ENCODE measurements at places on chromosomes 1 and 21.

GRCh38 chr1:246460406-246460805, 46.7 kb downstream of the SMYD3 start:
- DNase-seq, result no peak

DNA sequence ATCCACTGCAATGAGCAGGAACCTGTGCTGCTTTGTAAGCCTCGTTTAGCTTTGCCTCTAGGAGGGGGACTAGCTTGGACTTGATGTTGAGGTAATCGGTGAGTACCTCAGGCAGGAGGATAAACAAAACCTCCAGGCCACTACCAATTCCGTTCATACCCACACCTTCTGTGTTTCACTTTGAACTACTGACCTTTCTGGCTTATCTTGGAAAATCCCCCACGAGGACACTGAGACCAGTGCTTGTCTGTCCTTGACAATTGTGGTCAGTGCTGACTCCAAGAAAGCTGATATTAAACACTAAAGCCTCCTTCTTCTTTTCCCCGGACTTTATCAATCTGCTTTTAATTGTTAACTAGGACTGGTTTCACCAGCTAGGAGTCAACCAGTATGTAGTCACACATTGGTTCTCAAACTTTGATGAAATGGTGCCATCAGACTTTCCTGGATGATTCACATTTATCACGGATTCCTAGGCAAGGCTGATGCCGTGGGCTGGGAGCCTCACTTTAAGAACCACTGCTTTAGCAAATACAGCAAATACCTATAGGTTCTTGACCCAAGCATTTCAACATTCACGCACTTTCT, 52.7 kb downstream of the TGFB2 start:
- peak; percentile 82 for DNase-seq

- DNase-seq, result no peak
These were observed 15.8 kb downstream of the PROK1 start for GRCh38 chr1:110466646-110467280.

GRCh38 chr1:224980181-224980580, 50.7 kb downstream of the DNAH14 start:
- no peak for DNase-seq

GRCh38 chr1:236341298-236341697, 52.8 kb upstream of the EDARADD start:
- DNase-seq, result no peak

- no peak for DNase-seq
These were observed 6.0 kb upstream of the MYOG start for GRCh38 chr1:203091761-203092330.

DNA sequence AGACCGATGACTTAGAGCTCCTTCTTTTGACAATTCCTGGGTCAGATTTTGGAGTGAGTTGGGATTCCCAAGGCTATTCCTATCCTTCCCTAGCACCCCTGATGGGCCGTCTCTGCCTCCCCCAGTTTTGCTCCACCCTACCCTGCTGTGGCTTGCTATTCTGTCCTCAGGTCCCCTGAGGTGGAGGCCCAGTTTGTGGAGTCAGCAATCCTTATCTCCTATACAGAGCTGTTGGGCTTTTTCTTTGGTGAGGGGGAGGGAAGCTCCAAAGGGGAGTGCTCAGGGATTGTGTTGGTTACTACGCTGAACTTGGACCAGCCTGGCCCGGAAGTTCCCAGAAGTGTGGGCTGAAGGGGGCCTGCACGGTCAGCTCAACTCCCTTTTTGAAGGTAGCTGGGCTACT, 7.6 kb downstream of the SESN2 start:
- DNase-seq, result no peak

GRCh38 chr1:238488401-238488800, 597.7 kb upstream of the ZP4 start:
- DNase-seq, result no peak

GRCh38 chr1:157156058-157156541, 17.9 kb upstream of the ETV3 start:
- DNase-seq, result peak; percentile 88

- no peak for DNase-seq
These were observed 84.4 kb downstream of the CLEC20A start for GRCh38 chr1:178412400-178412770.

DNA sequence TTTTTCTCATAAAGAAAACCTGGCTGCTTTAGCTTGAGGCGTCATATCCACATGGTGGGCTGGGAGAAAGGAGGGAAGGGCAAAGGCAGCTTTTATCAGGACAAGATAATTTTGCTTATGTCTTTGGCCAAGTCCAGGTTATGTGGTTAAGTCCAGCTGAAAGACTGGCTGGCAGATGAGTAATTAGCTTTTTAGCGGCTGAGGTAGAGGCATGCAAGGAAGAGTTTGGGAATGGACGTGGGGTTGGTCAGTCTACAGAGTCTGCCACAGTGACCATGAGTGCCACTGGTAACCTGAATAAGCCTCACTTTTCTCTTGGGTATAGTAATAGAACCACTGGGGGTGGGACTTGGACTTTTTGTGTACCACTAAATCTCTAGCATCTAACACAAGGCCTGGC, 39.8 kb downstream of the NEK7 start:
- DNase-seq, result no peak

DNA sequence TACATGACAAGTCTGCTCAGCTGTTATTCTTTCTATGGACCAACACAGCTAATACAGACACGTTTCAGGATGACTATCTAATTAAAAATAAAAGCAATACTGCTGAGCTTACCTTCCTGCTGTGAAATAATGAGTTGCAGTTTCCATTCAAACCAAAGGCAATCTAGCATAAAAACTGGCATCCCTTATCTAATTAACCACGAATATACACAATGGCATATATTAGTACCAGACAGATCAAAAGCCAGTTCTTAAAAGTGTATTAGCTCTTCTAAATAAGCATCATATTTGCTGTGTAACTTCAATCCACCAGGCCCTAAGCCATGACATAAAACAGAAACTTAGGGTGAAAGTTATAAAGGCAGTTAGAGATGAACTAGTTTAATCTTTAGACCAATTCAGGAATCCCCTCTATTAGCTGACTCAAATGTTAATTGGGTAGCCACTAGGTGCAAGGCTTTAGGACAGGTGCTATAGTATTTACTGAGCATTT, 20.6 kb downstream of the TESK2 start:
- DNase-seq, result no peak

DNA sequence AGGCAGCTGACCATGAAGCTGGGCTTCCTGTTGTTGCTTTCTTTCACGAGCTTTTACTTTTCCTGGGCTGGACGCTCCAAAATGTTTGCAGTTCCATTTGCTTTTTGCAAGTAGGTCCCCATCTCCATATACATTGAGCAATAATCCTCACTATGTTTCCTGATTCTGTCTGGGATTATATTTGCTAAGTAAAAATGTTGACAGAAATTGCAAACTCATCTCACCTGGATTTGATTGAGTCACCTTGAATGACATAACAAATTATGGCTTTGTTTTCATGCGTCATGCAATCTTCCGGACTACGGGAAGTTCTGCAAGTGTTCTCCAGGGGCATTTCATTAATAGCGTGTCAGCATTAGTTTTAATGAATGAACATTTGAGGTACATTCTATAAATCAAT, 18.9 kb downstream of the ATP5PO start:
- DNase-seq, result no peak

GRCh38 chr1:81007024-81007423, 793.7 kb upstream of the ADGRL2 start:
- DNase-seq, result no peak

DNA sequence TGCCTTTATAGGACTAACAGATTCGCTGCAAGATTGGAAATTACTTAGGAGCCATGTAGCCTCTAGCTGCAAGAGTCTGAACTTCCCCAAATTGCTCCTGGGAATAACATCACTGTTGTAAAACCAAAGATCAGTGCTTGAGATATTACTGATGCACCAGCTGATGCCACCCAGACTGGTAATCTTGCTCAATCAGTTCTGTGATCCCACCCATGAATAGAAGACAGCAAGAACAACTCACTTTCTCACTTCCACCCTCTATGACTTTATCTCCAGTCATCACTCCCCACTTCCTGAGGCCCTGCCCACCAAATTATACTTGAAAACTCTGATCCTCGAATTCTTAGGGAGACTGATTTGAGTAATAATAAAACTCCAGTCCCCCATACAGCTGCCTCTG, 1011.1 kb downstream of the PLA2G4A start:
- DNase-seq, result no peak

GRCh38 chr1:42888013-42888633, 41.7 kb downstream of the ZNF691 start:
- no peak for DNase-seq

DNA sequence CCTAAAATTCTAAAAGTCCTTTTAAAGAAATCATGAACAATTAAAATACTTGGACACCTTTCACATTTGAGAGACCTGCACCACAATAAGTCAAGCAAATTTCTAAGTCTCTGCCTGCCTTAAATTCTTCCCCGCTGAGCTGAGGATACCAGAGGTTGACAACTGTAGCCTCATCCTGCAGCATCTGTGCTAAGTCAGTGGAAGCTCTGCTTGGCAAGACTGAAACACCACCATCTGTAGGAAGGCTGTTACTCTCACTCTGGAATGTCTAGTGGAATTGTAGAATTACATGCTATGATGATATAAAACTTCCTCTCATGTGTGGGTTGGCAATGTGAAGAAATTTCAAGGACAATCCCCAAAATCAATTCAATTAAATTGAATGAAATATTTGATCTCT, 1756.5 kb downstream of the NCAM2 start:
- DNase-seq, result no peak

DNA sequence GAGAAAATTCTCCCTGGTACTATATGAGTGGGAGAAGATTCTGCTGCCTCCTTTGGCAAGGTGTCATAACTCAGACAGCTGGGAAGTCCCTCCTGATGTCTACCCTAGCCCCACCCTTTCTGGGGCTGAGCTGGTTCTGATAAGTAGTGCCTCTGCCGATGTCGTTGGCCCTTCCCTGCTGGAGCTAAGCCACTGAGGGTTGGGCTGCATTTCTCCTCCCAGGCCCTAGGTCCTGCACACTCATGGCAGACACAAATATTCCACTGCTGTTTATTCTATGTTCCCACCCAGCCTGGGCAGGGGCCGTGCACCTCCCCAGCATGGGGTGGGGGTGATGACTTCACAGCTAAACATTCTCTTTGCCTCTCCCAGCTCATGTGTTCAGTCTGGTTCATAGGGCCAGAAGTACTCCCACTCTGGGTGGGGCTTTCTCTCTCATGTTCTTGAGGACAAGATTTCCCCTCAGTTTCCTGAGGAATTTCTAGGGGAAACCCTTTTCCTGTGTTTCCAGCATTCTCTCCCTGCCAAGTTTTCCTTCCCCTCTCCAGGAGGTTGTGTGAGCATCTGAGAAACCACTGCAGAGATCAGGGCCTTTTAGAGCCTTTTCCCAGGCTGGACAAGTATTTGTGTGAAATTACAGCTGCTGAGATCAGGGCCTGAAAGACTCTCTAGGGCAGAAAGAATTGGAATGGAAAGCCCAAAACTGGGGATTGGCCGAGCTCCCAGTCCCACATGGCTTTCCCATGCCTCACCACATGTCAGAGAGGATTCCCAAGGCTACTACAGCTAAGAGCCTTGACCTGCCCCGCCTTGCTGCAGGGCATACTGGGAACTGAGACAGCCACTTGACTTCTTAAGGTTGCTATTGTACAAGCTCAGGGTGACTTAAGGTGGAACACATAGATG, 66.2 kb downstream of the ATP2B4 start:
- DNase-seq, result peak; percentile 40

GRCh38 chr1:24870551-24871195, 59.4 kb downstream of the RUNX3 start:
- no peak for DNase-seq

- DNase-seq, result no peak
These were observed 76.5 kb downstream of the LACTBL1 start for GRCh38 chr1:22896184-22896583.

- no peak for DNase-seq
These were observed 575.8 kb downstream of the NUF2 start for GRCh38 chr1:163897412-163898155.

- DNase-seq, result no peak
These were observed 93.0 kb upstream of the TENT5C start for GRCh38 chr1:117512728-117513321.

GRCh38 chr1:155305881-155306391, 2.7 kb upstream of the FDPS start:
- DNase-seq, result no peak

- no peak for DNase-seq
These were observed 81.4 kb upstream of the BCL10 start for GRCh38 chr1:85357817-85358216.

- no peak for DNase-seq
These were observed 4.5 kb upstream of the NPHP4 start for GRCh38 chr1:5996641-5997270.

- DNase-seq, result no peak
These were observed 529.6 kb downstream of the ADGRL2 start for GRCh38 chr1:82330330-82330729.

GRCh38 chr1:117167402-117167801, 43.3 kb downstream of the VTCN1 start:
- no peak for DNase-seq

DNA sequence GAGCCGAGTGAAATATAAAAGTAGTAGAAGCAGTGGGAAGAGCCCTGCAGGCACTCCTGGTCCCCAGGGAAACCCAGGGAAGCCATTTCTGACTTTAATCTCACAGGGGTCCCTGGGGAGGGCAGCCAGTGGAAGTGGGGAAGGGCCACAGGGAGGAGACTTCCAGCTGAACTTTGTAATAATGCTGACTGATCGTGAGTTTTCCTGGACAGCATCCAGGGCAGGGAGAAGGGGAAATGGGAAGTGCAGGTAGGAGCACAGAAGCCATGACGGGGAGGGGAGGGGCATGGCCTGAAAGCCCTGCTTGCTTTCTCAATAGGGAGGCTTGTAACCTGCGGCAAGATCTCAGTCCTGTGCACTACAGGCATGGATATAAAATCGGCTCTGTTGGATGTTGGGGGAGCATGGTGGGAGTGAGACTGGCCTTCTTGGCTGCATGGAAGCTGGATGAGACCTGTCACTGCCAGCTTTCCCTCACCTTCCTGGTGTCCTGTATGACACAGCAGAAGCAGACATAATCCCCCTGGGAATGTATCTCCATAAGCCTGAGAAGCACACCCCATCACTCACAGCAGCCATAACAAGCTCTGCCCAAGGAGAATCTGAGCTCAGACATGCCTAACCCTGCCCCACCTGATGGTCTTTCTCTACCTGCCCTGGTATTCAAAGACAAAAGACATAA, 15.1 kb upstream of the MX1 start:
- no peak for DNase-seq

DNA sequence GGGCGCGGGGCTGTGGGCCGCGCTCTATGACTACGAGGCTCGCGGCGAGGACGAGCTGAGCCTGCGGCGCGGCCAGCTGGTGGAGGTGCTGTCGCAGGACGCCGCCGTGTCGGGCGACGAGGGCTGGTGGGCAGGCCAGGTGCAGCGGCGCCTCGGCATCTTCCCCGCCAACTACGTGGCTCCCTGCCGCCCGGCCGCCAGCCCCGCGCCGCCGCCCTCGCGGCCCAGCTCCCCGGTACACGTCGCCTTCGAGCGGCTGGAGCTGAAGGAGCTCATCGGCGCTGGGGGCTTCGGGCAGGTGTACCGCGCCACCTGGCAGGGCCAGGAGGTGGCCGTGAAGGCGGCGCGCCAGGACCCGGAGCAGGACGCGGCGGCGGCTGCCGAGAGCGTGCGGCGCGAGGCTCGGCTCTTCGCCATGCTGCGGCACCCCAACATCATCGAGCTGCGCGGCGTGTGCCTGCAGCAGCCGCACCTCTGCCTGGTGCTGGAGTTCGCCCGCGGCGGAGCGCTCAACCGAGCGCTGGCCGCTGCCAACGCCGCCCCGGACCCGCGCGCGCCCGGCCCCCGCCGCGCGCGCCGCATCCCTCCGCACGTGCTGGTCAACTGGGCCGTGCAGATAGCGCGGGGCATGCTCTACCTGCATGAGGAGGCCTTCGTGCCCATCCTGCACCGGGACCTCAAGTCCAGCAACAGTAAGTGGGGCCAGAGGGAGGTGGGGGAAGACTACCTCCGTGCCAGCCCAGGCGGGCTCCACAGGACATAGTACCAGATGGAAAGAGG, 808 bp downstream of the MAP3K21 start:
- peak; percentile 53 for DNase-seq
